ENCODE measurements at places on chromosomes 2 and 18. TPM values are rescaled to one million over a fixed set of nuclear protein-coding genes. Genes with fewer than 3 reads are reported as not detected.

GRCh38 chr2:136386046-136386445 lies 268.1 kb upstream of the CXCR4 start:
- no peak for DNase-seq
- H3K27ac ChIP-seq = no peak overlapping the region
- peaks cover 27% of the 10 kb centered on the region for H3K4me1 ChIP-seq
- no peak overlapping the region for H3K4me3 ChIP-seq

- no peaks in the 10 kb centered on the region for H3K4me1 ChIP-seq
- H3K27me3 ChIP-seq = no peaks in the 10 kb centered on the region
- H3K36me3 ChIP-seq = no peaks in the 10 kb centered on the region
- no peak overlapping the region for H3K4me3 ChIP-seq
- H3K27ac ChIP-seq = no peak overlapping the region
Measured at GRCh38 chr18:58183226-58183625, 139.2 kb downstream of the NEDD4L start.

GRCh38 chr2:155145758-155146229 lies 447.3 kb downstream of the KCNJ3 start:
- peaks cover 26% of the 10 kb centered on the region for H3K4me1 ChIP-seq
- H3K36me3 ChIP-seq = no peaks in the 10 kb centered on the region
- DNase-seq = peak; percentile 94
- H3K4me3 ChIP-seq = peak overlapping the region; percentile 14
- H3K27ac ChIP-seq = peak overlapping the region; percentile 76

RNF149 gene
- 15.6 TPM for total RNA-seq

DNA sequence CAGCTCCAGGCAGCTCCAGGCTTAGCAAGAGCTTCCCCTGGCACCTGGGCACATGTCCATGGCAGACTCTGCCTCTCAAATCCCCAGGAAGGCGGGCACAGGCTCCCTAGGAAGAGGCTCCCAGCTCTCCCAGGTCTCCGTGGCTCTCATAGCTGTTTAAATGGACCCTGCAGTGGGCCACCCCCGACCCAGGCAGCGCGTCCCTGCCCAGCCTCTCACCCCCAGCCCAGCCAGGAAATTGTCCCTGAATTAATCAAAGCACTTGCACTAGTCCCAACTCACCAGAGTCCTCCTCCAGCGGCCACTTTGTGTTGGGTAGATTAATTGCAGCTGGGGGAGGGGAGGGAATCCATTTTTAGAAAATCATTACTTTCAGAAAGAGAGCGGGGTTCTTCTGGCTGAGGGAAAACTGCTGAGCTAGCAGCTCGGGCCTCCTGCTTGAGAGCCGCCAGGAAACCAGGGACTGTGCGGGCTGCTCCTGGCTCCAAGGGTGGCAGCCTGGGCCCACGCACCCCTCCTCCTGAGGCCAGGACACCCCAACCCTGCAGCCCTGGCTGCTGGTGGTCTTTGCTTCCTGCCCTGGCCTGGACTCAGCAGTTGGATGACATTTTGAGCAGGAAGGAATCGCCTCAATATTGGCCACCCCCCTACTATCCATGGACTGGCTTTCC lies 36.0 kb downstream of the SMAD7 start:
- DNase-seq = no peak
- no peaks in the 10 kb centered on the region for H3K27me3 ChIP-seq
- peaks cover 6% of the 10 kb centered on the region for H3K36me3 ChIP-seq
- H3K4me1 ChIP-seq = peaks cover 23% of the 10 kb centered on the region

DNA sequence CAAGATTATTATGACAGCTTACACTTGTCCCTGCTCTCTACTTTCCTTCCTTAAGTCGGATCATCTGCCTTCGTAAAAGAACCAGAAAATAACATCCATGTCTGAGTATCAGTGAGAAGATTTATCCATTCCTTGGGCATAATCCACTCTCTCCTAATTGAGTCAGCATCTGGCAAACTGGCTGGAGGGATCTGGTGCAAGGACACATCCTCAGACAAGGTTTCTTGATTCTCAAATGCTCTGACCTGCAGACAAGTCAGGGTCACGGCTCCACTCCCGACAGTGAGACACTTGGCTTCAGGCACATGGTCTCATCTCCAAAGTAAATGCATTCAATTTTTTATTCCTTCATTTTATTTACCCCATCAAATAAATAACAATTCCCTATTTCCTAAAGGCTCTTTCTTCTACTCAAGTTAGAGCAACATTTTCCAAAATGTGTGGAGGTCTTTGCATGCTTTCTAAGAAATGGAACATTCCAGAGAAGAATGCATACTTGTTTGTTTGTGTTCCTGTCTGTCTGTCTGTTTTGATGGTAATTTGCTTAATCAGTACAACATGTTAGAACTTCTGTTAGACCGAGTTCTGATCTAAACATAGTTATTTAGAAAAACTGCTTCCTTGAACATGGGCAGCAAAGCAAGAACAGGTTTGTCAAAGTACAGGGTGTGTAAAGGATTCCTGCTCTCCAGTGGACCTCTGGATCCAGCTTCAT lies 246.9 kb downstream of the IRS1 start:
- H3K27me3 ChIP-seq = no peaks in the 10 kb centered on the region
- H3K36me3 ChIP-seq = no peaks in the 10 kb centered on the region
- H3K27ac ChIP-seq = no peak overlapping the region
- DNase-seq = no peak
- H3K4me1 ChIP-seq = no peaks in the 10 kb centered on the region

EGR4 gene
- not detected for total RNA-seq

OTX1 gene
- 0.67 TPM for total RNA-seq

DNA sequence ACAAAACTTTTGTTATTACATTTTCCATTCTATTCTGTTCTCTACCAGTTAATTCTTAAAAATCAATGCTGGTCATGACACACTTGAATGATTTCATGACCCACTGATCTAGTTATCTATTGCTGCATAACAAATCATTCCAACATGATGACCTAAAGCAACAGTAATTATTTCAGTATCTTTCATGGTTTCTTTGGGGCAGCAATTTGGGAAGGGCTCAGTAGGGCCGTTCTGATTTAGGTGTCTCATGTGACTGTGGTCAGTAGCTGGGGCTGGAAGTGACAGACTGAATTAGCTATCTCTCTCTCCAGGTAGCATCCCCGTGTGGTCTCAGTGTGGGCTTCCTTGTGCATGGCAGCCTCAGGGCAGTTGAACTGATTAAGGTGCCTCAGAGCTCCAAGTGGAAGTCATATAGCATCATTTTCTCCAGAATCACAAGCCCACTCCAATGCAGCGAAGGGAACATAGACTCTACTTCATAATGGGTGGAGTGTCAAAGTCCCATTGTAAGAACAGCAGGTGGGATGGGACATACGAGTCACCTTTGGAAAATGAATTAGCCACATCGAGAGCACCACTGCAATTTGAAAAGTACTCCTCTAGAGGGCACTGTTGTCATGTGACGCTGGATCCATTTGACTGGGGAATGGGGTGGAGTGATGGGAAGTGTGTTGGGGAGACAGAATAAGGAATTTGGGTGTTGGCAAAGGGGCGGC lies 39.1 kb upstream of the FAM136A start:
- H3K4me1 ChIP-seq = no peaks in the 10 kb centered on the region
- no peak for DNase-seq
- H3K27me3 ChIP-seq = no peaks in the 10 kb centered on the region
- no peaks in the 10 kb centered on the region for H3K36me3 ChIP-seq
